NCI-H187 (cell line): ENCODE measurements at places on chromosomes 3 and 15.

- no peak for DNase-seq
These were observed 48.5 kb downstream of the MBNL1 start for GRCh38 chr3:152317184-152317583.

DNA sequence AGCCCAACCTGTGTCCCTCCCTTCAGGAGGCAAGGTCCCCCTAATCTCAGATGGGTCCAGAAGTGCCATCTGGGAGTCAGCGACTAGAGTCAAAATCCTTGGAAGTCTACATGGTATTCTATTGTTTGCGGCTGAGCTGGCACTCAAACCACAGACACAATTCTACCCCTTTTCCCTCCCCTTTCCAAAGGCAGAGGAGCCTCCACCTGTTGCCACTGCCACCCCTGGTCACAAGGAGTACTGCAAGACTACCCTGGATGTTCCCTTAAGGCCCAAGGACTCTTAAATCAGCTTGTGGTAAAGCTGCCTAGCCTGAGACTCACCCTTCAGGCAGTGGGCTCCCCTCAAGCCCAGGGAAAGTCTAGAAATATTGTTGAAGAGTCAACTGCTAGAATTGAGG, 4.3 kb upstream of the OR5H6 start:
- DNase-seq, result no peak

GRCh38 chr3:114060906-114061655, 4.5 kb downstream of the QTRT2 start:
- no peak for DNase-seq

- no peak for DNase-seq
These were observed 1001.1 kb upstream of the NR2F2 start for GRCh38 chr15:95329362-95329761.

DNA sequence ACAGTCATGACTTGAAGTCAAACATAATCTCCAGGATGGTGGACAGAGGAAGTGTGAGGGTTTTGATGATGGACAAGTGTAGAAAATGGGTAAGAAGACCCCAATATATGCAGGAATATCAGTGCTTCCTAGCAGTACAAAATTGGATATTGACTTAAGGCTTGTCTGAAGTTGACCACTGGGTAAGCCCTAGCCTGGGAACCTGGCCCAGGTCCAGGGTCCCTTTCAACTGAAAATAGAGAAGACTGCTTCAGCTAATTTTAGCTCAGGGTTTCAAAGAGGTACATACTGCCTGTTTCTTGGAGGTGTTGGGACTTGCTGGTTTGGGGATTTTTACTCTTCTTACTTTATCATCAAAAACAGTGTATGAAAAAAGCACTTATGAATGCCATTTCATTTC, 4.7 kb downstream of the NR1D2 start:
- no peak for DNase-seq

DNA sequence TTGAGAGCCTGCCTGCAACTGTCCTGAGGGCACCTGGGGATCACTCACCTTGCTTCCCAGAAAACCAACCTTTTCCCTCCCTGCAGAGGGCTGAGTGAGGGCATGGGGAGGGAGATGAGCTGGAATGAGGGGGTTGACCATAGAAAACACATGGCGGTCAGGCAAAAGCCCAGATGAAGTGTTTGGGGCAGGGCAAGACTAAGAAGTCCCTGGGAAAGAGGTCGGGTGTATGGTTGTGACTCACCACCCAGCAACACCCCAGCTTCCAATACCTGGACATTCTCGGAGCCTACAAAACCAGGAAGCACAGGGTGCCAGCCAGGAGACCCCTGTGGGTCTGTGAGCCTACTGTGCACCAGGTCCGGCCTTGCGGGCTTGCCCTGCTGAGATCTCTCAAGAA, 95.3 kb upstream of the ATP2B2 start:
- no peak for DNase-seq
